ENCODE measurements at places on chromosomes 16 and 17.
A peak's percentile ranks its signal among the peaks of the same experiment; 100 is the strongest.

DNA sequence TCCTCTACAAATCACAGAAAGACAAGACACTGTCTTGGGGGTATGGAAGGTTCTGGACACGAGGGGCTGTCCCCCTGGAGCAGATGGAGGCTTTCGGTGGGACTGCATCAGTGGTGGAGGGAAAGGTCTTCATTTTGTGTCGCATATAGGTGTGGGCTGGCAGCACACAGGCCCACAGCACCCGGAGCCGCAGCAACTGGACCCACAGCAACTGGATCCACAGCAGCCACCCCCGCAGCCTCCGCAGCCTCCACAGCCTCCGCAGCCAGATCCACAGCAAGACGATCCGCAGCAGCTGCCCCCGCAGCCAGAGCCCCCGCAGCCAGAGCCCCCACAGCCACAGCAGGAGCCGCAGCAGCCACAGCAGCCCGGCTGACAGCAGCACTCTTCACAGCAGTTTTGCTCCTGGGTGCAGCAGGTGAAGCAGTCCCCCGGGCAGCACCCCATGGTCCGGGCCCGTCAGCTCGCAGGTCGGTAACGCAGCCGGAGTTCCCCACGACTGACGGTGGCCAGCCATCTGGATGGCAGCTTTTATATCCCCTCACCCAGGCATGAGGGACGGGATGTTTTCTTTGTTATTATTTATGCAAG is at the start of gene KRTAP17-1:
TSS of gene KRTAP17-1 (minus strand) at position 507 of the 591 bp plus-strand sequence. CDS start at position 447, 60 bp downstream.
- no peak for DNase-seq

- no peak for DNase-seq
Observed at GRCh38 chr17:77325577-77326075, 184.9 kb downstream of the SEC14L1 start.

- no peak for DNase-seq
Observed at GRCh38 chr17:58533616-58534188, 19.3 kb upstream of the MTMR4 start.

GRCh38 chr16:88548131-88548874 is 21.9 kb upstream of the ZC3H18 start:
- DNase-seq, result no peak

DNA sequence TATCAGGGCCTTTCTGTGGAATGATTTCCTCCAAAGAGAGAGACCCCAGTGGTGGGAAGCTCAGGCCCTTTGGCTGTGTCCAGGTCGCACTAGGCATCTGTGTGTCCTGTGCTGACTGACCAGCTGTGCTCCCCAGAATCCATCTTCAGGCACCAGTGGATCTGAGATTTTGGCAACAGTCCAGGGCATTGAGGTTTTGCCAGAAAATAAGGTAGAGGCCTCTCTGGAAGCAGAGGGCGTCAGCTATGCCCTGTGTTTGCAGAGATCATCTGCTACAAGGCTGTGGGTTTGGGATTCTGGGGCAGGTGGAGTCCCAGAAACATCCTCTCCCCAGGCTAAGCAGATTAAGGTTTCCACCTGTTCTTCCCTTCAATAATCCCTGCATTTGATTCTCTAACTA is 57.5 kb upstream of the TOB1 start:
- DNase-seq, result no peak

GRCh38 chr17:7848739-7849129 is 6.1 kb upstream of the TMEM88 start:
- no peak for DNase-seq

- no peak for DNase-seq
Observed at GRCh38 chr17:50696365-50696879, 11.3 kb downstream of the ANKRD40 start.

- DNase-seq, result no peak
Observed at GRCh38 chr17:35438433-35438832, 6.1 kb upstream of the SLFN12 start.

- DNase-seq, result peak; percentile 20
Observed at GRCh38 chr17:55726440-55726839, 3.8 kb upstream of the TMEM100 start.

DNA sequence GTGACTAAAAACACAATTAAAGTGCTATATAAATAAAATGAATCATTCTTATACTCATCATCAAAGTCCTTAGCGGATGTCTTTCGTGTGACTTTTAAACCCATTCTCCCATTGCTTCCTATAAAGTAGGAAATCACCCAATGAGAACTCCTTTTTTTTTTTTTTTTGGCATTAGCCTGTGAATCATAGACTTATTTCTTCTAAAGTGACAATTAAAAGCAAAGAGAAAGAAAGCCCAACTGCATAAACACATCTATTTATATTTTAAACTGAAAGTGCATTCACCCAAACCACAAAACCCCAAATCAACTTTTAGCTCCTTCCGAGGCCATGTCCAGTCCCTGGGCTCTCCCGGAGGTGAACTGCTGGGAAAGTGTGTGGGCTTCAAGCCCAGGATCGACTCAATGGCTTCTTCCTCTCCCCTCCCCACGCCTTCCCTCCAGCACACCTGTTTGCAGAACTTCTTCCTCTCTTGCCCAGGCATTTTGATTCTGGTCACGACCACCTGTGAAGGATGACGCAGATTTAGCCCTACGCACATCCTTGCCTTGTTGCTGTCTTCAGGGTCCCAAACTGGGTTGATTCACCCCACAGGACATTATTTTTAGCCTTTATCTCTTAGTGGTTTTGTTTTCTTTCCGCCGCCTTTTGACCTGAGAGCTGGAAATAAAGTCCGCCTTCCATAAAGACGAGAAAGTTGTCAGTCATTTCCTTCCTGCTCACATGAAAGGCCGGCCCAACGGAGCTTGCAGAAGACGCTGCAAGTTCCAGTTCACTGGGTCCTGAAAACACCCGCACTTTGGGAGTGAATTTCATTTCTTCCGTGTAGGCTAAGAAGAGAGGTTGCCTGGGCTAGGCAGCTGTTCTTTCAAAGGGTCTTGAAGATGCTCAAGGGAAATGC is 166.8 kb downstream of the MAP2K6 start:
- no peak for DNase-seq

DNA sequence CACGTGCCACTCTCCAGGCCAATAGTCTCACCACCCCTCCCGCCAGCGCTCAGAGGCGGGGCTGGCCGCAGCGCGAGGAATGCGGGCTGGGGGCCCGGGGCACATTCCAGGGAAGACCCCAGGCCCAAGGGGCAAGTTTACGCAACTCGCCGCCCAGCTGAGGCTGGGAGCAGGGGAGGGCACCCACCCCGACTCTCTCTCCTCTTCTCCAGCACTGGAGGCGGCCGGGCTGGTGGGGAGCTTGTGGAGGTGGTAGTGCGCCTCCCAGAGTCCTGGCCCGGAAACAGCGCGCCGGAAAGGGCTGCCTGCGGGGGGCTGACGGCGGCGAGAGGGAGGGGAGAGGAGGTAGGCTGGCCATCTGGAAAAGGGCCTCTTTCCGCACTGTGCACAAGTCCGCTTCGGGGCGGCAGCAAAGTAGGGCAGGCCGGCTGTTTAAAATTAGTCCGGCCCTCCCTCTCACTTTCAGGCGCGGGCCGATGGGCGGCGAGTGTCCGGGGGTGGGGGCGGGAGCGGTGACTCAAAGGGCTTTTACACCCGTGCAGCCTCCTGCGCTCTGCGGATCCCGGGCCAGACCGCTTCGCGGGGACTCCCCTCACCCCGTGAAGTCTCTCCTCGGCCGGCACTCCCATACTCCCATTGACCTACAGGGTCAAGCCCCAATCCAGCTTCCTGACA is 1.1 kb downstream of the FHOD1 start:
- DNase-seq, result peak; percentile 22
